Right renal pelvis (tissue), 4 donors: ENCODE measurements at places on chromosomes 12 and 14. TPM values are rescaled to one million over a fixed set of nuclear protein-coding genes. Genes with fewer than 3 reads are reported as not detected.

The HIGD1C gene
- polyA plus RNA-seq, result not detected

- DNase-seq, result no peak
Measured at GRCh38 chr12:104486363-104486750, 29.6 kb downstream of the CHST11 start.

DNA sequence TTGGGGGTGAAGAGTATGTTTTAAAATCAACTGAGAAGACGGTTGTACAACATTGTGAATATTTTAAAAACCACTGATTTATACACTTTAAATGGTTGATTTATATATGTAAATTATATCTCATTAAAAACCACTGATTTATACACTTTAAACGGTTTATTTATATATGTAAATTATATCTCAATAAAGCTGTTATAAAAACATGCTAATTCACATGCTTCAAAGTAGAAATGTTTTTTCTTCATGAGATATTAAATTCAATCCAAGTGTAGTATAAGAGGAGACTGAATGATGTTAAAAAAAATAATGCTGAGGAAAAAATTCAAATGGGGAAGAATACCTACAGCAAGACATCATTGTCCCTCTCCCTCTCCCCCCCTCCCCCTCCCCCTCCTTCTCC is 92.9 kb downstream of the ATXN2 start:
- no peak for DNase-seq

The OTOGL gene
- polyA plus RNA-seq, result 0.55 TPM

The BMAL2 gene
- polyA plus RNA-seq, result 5.6 TPM

The KRT77 gene
- polyA plus RNA-seq, result not detected

The NYNRIN gene
- polyA plus RNA-seq, result 45.3 TPM

DNA sequence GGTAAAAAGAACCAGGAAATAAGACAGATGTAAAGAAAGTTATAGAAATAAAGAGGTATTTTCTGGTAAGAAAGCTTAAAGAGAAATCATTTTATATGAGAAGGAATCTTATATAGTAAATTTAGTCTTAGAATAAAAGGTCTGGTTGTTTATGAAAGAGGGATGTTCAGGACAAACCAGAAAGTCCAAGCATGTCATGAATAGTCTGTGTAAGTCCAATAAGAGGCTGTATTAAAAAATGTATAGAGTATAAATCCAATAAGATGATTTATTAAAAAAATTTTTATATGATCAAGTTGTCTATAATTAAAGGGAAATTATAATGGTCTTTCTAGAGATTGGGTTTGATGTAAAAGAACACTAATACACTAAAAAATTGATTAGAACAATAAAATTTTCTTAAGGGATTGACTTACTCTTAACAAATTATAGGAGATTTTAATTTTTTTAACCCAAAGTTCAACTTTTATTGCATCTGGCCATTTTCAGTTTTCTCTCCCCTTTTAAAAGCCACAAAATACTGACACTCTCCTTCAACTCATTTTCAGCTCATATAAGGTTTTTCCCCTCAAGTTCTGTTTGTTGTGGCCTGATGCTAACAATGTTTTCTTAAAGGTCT is 35.1 kb downstream of the ST8SIA1 start:
- DNase-seq, result no peak

DNA sequence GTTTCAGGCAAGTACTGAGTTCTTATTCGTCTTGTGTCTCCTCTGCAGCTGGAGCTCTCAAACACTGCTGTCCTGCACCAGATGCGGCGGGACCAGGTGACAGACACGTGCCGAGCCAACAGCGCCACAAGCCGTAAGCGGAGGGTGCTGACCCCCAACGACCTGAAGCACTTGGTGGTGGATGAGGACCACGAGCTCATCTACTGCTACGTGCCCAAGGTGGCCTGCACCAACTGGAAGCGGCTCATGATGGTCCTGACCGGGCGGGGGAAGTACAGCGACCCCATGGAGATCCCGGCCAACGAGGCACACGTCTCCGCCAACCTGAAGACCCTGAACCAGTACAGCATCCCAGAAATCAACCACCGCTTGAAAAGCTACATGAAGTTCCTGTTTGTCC is 201.2 kb downstream of the SLC41A2 start:
- no peak for DNase-seq

GRCh38 chr12:92641291-92641690 is 61.5 kb upstream of the PLEKHG7 start:
- no peak for DNase-seq

The GALNT16 gene
- polyA plus RNA-seq, result 3.1 TPM

- DNase-seq, result no peak
Measured at GRCh38 chr12:13950502-13950901, 30.9 kb downstream of the GRIN2B start.

- DNase-seq, result no peak
Measured at GRCh38 chr12:114711689-114712152, 27.7 kb upstream of the TBX3 start.

DNA sequence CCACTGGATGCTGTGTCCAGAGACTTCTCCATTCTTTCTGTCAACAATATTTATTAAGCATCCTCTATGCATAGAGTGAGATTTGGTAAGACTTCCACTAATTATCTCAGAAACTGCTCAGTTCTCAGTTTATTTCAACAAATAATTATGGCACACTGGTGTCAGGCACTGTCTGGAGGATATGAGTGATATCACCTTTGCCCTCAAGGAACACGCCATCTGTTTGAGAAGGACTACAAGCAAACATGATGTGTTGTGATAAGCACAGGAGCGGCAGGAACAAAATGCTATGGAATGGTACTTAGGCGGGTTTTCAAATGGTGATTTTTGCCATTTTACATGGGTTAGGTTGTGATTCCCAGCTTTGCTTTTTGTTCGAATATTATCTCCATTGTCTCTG is 229.2 kb downstream of the DPF3 start:
- no peak for DNase-seq
